ENCODE measurements at places on chromosomes 2 and 18.

DNA sequence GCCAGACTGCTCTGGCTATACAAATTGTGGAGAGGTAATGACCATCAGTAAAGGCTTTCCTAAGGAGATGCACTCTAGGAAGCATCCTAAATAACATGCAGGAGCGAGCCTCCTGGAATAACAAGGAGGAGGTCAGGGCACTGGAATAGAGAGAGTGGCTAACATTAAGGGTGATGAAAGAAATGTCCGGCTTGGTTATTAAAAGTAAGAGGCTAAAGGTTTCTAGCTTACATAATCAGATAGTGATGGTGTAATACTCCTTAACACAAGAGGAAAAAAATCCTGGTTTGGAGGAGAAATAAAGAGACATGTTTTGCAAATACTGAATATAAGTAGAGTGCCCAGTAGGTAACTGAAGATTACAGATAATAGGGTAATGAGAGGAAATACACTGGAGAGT, 365.7 kb downstream of the ZEB2 start:
- DNase-seq = no peak

DNA sequence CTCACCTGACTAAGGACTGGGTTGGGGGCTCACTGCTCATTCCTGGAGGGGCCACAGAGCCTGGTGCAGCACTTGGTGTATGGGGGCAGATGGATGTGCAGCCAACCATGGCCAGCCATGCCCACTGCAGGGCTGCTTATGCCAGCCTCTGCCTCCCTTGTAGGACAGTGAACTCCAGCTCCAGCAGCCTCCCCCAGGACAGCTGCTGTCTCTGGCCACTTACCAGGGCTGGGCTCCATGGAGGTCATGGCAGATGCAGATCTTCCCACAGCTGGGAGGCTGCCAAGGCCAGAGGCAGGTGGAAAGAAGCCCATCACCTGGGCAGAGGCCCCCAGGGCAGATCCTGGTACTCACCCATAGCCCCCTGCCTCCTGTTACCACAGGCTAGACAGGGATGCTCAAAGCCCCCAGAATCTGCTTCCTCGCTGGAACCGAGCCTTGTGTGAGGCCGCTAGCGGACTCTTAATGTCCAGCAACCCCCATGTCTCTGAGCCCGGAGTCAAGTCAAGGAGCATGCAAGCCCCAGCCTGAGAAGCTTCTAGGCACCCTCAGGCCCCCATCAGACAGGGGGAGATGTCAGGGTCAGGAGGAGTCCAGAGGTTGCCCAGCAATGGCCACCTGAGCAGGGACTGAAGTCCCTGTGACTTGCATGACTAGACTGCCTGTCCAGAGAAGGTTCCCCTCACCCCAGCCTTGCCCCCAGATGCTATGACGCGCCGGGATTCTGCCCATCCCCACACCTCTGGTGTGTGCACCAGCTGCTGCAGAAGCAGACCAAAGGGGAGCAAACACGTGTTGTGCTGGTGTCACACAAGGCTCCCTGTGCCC, 123.6 kb downstream of the TWIST2 start:
- no peak for DNase-seq

DNA sequence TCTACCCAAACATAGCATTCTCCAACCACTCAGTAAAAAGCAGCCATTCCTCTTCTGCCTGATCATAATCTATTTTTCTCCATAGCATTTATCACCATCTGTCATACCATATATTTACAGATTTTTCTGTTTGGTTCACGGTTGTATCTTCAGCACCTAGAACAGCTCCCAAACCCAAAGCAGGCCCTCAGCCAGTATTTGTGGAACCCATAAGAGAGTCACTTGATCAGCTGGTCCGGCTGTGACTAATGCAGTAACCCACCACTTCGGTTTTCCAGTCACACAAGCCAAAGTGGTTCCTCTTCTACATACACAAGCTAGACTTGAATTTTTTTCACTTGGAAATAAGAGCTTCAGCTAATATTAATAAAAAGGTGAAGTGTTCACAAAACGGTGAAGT, 511.6 kb upstream of the CELF4 start:
- no peak for DNase-seq

DNA sequence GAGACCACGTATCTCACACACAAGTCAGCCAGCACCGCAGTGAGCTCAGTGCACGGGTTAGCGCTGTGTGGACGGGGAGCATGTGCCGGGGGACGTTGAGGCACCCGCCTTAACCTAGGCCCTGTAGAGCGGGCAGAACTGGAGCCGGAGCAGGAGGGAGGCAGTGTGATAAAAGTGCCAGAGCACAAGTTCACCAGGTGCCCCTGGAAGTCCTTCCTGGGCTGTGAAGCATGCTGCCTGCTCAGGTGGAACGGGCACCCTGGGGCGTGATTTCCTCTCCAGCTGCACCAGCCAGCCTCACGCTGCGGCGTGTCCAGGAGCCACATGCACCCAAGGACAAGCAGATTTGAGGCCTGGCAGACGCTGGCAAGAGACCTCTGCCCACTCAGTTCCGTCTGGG, 50.3 kb downstream of the ITGB1BP1 start:
- DNase-seq = no peak

DNA sequence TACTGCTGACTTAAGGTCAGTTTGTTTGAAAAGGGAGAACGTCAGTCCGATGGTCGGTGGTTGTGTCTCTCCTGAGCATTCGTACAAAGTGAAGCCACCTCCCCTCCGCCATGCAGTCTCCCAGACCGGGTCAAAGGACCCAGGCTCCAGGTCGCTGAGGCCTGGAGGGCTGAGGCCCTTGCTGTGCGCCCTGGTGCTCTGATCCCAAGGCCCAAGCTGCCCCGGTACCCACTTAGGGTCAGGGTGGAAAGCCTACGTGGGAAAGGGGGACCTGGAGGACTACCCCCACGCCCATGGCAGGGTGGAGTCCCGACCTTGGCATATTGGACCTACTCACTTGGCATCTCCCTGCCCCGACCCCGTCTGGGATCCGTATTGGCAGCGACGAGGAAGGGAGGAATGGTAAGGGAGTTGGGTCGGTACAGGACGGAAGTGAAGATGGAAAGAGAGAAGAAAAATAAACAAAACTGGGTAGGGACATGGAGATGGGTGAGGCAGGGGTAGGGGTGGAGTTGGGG, 8.0 kb upstream of the SIX3 start:
- DNase-seq = no peak

GRCh38 chr2:184596819-184597411, 1.4 kb upstream of the ZNF804A start:
- DNase-seq = no peak

DNA sequence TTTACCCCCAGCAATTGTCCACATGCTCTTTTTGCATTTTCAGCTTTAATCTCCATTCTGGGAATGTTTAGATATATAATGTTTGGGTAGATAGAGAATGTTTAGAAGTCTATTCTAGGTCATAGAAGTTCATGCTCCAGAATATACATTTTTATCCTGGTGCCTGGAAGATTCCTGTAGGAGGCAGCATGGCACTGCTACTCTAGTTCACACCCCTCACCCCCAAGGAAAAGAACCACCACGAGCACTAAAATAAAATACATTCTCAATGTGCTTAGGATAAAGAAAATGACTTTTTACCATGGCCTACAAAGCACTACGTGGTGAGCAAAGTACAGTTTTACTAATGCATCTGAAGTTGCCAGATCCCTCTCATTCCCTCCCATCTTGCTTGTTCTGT, 53.8 kb downstream of the MYO1B start:
- DNase-seq = no peak

DNA sequence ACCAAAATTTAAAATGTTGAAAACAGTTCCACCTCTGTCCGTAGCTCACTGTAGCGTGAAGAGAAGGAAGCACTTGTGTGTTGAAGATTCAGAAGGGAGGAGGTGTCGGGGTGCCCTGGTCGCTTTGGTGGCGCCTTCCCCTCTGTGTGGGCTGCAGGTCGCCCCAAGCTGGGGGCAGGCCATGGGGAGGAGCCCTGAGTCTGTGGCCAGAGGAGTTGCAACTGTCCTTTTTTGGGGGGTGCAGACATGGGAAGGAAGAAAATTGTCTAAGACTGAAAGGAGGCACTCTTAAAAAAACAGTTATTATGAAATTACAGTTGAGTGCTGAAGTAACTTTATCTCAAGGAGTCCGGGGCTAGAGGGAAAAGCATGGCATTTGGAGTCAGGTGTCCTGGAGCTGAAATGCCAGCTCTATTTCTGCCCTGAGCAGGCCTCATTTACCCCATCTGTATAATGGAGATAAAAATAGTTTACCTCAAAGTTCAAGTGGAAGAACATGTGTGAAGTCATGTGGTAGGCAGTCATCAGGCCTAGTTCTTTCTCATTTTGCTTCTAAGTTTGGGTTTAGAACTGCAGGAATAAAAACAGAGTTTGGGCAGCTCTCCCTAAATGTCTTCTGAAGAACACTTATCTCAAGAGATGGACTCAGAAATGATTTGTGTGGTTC, 82.1 kb downstream of the RNF144A start:
- no peak for DNase-seq

GRCh38 chr2:182445391-182445965, 18.6 kb upstream of the PDE1A start:
- DNase-seq = no peak

DNA sequence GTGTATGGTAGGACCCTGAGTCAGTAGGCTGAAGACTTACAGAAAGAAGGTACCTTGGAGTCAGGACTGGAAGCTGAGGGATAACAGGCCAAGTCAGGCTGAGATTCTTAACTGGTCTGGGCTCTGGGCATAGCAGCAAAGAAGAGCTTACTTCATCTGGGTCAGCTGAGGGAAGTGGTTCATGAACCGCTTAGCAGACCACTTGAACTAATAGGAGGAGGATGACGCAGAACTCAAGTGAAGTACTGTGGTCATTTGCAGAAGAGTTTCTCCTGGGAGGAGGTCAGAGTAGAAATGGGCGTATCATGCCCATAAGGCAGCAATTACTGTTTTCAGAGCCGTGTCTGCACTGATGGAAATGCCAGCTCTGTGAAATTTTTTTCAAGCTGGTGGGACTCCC, 164.5 kb downstream of the LCLAT1 start:
- DNase-seq = no peak

GRCh38 chr2:218282173-218282991, 9.9 kb downstream of the TMBIM1 start:
- DNase-seq = no peak

DNA sequence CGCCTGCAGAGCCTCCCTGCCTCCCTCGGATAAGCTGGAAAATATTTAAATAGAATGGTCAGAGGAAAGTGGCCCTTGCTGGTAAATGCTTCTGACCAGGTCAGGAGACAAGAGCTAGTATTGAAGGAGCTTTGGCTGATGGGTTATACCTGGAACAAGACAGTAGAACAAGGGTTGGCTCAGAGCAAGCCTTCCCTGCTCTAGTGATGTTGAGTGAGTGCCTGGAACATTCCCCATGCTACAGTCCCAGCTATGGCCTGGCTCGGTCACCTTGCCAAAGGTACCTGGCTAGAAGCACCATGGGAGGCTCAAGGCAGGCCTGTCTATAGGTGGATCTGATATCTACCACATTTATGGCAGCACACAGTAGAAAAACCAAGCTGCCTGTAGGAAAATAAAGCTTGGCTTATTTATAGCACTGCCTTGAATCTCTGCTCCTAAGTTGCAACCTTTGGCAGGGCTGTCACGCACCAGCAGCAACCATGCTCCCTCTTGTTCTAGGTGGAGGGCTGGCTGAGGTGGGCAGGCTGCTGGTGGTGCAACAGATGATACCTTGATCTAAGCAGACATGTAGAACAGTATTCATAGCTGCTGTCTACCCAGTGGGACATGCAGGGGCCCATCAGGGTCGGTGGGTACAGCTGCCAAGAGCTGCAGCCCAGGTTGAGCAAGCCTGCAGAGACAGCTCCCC, 66.7 kb upstream of the BCL2L11 start:
- no peak for DNase-seq

- DNase-seq = no peak
Observed at GRCh38 chr2:215667585-215668377, 231.9 kb upstream of the FN1 start.

DNA sequence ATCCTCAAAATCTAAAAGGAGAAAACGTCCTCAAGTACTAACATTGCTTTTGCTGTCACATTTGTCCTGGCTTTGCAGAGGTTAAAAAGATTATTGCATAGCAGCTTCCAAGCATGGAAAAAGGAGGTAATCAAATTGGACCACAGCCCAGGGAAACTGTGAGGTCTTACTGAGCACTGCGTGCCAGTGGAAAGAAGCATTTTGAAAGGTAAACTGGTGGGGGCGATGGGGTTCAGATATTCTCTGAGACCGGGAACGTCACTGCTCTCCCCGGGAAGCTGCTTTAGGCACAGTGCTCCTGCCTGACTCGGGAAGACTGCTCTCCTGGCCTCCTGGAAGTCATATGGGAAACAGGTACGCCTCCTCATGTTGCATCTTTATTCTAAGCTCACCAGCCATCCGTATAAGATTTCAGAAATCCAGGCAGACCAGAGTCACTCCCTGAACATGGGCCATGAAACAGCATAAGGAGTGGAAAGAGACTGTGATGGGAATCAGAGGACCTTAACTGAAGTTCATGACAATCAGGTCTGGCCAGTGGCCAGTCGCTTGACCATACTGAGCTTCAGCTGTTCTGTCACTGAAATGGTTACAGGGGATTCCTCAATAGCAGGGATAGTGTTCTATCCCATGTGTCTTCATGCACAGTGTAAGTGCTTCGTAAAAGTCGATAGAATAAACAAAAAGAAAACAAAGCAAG, 284.1 kb downstream of the TRIB2 start:
- DNase-seq = no peak

- DNase-seq = peak; percentile 49
Observed at GRCh38 chr2:216692636-216693413, 2.5 kb downstream of the IGFBP5 start.

DNA sequence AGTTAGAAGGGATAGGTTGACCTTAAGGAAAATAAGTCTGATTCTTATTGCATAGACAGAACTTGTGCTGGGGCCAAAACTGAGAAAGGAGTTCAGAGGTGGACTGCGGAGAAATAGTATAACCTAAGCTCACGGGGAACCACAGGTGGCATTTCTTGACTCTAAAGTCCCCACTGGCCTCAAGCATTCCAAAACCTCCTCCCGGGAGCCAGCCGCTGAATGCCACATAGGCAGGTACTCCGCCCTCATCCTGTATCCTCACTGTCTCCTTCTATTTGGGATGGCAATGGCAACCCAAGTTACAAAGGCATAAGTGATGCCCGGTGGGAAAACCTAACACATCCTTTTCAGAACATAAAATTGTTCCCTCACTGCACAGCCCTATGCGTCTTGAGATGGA, 173.0 kb downstream of the SP3 start:
- DNase-seq = no peak

GRCh38 chr2:5387406-5387805, 304.8 kb upstream of the SOX11 start:
- no peak for DNase-seq

DNA sequence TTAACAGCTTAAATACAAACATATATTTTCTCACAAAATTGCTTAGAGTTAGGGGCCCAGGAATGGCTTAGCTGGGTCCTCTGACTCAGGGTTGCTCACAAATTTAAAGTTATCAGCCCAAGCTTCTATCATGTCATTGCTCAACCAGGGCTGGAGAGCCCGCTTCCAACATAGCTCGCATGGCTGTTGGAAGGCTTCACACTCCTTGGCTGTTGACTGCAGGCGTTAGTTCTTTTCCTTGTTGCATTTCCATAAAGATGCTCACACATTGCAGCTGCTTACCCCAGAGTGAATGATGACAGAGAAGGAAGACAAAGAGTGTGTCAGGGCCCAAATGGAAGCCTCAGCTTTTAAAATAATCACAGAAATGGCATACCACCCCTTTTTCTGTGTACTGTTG, 62.9 kb upstream of the TFPI start:
- no peak for DNase-seq

GRCh38 chr2:72940786-72941185, 23.5 kb downstream of the EMX1 start:
- DNase-seq = no peak

GRCh38 chr18:72674710-72675109, 130.6 kb upstream of the CBLN2 start:
- DNase-seq = no peak

Measured in naive thymus-derived CD4-positive, alpha-beta T cell (primary cell).